Activated CD4-positive, alpha-beta T cell treated with anti-CD3 and anti-CD28 coated beads, Interleukin-2, amount 50 U/mL, for 24 hours (primary cell): ENCODE measurements at places on chromosomes 5 and 9.

GRCh38 chr5:32435383-32435782, 9.2 kb downstream of the ZFR start:
- no peak for DNase-seq

GRCh38 chr9:693201-694091, 148.1 kb upstream of the DMRT1 start:
- DNase-seq: no peak

GRCh38 chr9:114318416-114318815, 4.5 kb upstream of the ORM1 start:
- no peak for DNase-seq

- no peak for DNase-seq
These were observed 348.7 kb downstream of the CDH12 start for GRCh38 chr5:22504411-22504810.

DNA sequence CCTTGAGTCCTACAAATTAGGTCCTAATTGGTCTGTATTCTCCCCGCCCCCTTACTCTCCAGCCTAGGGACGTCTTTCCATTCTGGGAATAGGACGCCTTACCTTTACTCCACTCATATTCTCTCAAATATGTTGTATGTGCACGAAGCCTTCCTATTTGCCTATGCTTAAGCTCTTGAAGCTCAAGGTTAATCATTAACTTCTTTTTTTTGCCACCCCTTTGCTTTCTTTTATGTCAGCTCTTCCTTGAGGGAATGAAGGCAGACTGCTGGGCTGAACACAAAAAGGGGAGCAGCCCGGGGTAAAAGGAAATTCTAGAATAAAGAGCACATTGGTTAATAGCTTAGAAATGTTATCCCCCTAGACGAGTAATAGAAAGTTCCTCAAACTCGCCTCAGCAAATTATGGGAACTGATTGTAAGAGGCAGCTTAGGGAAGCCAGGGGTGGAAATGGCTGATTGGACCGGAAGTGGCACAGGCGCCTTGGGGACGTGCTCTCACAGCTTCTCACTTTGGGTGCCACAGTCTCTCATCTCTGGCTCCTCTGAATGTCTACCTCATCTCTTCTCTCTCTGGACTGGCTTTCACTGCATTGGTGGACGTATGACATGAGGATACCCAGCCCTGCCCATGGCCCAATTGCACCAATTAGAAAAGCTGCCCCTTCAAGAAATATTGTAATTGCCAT, 122.3 kb upstream of the IL12B start:
- DNase-seq: no peak

GRCh38 chr9:69753830-69754229, 6.0 kb downstream of the PTAR1 start:
- no peak for DNase-seq

GRCh38 chr5:8700222-8700621, 831.3 kb downstream of the MTRR start:
- DNase-seq: no peak

DNA sequence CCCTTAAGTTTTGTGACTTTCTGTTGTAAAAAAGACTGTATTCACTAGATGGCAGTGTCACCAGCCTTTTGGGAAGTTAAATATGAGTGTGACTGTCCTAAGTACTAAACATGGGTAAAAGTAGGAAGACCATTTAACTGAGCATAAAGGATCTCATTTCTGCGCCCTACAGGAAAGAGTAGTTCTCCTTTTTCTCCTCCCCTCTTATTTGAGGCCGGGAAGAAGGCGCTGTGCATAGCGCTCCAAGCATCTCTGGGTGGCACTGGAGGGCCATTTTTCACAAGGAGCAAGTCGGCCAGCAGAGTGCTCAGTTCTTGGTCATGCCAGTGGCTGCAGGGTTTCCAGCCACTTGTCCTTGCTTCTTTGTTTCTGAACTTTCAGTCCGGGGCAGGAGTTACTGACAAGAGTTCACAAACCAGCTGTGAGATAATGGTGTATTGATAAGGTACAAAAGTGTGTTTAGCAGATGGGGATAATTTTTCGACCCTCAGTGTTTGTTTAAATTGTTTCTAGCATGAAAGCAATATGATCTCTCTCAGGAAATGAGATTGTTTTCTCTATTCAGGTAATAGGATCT, 227.6 kb upstream of the DMRT1 start:
- DNase-seq: no peak

DNA sequence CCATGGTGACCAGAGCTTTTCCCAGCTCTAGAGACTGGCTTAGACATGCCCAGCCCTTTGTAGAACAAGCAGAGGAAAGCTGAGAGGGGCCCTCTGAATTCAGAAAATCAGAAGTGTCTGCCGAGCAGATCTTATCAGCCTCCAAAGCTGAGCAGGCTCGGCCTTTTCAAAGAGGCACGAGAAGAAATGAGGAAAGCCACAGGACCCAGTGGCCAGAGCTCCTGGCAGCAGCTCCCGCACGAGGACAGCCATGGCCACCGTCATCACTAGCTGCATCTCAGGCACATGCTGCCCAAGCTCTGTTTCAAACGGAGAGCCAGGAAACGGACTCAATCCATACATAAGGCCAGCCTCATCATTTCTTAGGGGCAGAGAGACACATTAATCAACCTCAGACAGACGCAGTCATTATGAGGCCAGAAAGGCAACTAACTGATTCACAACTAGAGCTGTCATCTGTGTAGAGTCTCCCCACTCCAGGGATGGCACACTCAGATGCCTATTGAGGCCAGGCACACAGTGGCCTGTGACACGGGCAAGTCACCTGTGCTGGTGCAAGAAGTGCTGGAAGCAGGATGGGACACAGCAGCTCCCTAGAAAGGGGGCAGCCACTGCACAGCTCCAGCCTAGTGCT, 194.7 kb downstream of the FRMD3 start:
- DNase-seq: no peak

GRCh38 chr5:72956324-72957140, 691 bp downstream of the FCHO2 start:
- DNase-seq: no peak

DNA sequence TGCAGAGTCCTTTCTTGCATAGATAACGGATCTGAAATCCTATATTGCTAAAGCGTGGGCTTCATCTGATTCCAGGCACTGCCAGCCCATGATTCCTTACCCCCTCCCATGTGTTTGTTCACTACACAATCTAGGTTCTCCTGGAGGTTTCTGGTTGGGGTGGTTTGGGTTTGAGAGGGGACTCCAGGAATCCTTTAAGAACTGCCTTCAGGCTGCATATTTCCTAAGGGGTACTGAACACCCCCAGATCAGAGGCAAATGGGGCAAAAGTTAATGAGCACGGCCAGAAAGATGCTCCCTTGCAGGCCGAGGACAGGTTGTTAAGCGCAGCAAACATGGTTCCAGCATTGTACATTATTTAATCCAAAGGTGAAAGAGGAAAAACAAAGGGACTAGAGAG, 9.9 kb downstream of the NR2F1 start:
- DNase-seq: no peak

GRCh38 chr5:127960270-127960691, 123.3 kb upstream of the SLC12A2 start:
- no peak for DNase-seq

GRCh38 chr5:137858223-137858916, 9.3 kb upstream of the MYOT start:
- DNase-seq: no peak

DNA sequence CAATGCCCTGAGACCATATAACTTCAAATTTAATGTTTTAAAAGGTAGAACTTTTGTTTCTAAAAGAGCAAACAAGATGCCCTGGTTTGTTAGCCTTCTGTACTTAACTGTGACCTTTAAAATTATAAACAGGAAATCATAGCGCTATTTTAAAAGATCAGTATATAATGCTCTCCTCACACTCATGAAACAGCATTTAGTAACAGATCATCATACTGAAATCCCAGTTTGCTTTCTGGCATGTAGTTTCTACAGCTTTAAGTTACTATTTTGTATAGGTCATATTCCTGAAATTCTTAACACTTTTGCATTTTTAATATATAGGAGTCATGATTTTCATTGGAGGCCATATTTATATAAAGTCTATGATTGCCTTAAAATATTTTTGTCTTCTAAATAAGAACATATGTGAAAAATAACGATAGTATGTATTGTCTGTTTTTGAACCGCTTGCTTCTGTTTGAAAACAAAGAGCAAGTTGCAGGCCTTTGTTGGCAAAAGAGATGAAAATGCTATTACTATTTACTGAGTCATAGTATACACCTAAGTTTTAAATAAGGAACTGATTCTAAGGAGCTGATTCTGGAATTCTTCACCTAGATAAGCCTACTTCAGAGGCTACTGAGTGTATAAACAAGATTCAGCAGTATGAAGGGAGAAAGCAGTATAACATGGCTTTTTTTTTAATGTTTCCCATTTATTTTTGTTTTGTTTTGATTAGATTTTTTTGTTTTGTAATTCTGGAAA, 20.5 kb downstream of the SRFBP1 start:
- no peak for DNase-seq

GRCh38 chr5:58412081-58412480, 47.8 kb downstream of the PLK2 start:
- DNase-seq: no peak

DNA sequence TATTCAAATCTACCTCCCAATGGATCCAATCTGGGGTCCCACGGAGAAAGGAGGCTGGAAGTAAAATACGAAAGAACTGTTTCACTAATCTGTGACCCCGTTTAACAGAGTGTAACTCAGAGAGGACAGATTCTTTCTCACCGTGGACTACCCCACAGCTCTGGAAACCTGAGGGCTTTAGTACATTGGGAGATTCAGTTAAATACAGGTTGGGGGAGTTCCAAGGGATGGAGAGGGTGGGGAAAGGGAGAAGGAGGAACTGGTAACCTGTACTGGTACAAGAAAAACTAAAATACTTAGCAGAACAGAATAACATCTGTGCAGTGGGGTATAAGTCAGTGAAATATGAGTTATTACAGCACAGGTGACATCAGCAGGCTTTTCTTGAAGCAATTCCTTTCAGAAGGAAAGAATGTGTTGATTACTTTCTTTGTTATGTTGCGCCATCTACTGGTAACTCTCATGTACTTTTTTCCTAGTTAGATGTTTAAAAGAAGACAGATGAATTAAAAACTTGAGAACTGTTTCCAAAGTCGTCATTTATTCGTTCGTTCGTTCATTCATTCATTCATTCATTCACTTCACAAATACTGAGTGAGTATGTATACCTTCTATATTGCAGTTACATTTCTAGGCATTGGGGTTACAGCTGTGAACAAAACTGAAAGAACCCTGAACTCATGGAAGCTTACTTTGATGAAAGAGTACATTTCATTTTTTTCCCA, 30.0 kb upstream of the STOM start:
- DNase-seq: peak; percentile 25

DNA sequence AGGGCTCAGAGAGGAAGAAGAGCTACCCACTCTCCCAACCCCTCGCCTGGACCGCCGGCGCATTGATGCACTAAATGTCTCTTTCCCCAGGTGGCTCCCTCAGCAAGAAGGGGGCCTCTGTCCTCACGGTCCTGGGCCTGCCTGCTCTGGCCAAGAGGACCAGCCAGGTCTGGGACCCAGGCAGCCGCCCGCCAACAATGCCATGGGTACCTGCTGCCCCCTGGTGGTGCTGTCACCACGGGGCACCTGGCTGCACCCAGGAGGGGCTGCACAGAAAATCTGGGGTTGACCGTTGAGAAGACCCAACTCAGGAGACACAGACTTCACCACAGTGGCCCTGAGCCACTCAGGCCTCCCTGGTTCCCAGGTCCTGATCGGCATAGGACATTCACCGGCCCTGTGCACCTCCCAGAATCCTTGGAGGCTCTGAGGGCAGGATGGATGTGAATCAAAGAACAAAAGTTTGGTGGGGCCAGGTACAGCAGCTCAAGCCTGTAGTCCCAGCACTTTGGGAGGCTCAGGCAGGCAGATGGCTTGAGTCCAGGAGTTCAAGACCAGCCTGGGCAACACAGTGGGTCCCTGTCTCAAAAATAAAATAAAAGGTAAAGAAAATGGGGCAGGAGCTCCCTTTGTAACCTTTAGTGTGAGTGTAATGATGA, 2.4 kb upstream of the VAV2 start:
- peak; percentile 65 for DNase-seq

- DNase-seq: no peak
These were observed 153.6 kb upstream of the CD180 start for GRCh38 chr5:67350185-67350584.

DNA sequence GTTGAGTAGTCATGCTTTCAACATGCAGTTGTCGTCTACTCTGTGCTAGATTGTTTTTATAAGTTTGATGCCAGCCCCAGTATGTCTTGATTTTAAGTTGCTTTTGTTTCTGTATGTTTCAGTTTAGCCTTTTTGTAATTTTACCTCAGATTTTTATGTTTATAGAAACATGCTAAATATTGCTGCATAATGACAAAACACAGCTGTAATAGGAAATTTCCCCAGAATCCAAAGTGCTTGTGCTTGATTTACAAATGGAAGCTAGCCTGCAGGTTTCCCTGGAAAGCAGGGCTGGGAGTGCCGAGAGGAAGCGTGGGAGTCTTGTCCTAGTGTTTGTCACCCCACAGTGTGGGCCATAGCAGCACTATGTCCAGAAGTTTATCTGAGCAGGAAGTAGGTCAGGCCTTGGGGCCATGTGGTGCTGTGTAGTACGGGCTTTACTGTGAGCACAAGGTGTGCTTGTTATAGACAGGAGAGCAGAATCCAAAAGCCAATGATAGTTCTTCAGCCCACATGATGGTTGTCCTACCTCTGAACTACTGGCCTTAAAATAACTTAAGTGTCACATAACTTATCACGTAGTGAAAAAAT, 100.0 kb upstream of the NREP start:
- no peak for DNase-seq

DNA sequence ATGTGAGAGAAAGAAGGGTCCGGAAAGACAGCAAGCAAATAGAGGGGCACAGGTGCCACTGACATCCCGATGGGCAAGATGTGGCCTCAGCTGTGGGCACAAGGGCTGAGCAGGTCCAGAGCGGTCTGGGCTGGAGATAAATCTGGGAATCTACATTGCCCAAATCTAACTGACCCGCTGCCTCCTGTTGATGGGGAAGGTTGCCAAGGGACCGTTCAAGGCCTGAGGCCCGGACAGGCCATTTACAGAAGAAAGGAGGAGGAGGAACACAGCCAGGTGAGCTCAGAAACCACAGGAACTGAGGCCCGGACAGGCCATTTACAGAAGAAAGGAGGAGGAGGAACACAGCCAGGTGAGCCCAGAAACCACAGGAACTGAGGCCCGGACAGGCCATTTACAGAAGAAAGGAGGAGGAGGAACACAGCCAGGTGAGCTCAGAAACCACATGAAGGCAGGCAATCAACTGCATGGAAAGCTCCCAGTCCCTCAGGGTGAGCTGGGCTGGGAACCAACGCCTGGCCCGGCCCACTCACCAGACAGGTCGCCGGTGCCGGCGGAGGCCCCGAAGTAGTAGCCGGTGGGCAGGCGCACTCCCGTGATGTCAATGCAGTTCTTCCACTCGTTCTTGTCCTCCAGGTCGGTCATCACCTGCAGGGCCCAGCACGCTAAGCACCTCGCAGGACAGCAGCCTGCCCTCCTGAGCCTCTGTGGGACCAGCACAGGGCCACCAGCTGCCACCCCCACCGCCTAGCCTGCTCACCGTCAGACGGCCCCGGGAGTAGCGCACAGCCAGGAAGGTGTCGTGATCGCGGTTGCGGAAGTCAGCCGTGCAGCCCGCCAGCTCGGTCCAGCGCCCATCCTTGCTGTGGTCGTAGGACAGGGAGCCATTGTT, 14.6 kb downstream of the LMAN2 start:
- no peak for DNase-seq

GRCh38 chr5:150442699-150443080, 6.8 kb downstream of the RPS14 start:
- no peak for DNase-seq

GRCh38 chr5:54492178-54492577, 25.4 kb upstream of the SNX18 start:
- DNase-seq: no peak
